ENCODE measurements at places on chromosomes 7 and 10.

DNA sequence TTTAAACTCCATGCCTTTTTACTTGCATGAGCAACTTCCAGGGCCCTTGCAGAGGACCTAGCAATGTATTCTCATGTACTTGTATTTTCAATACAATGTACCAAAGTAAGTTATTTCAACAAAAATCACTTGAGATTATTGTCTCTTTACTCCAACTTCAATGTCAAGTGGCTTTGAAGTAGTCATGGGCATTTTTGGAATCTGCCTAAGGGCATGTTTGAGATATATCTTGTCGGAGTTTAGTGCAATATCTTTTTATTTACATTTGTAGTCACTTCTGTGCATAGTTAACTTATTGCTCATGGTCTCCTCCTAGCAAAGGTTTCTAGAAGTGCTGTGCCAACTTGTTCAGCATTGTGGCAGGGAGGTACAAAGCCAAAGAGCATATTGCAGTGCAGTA is 508.7 kb upstream of the SEMA3D start:
- DNase-seq, result no peak

- DNase-seq, result no peak
These were observed 254.9 kb downstream of the KIAA1217 start for GRCh38 chr10:24463611-24464426.

GRCh38 chr7:42672339-42672999 is 239.4 kb downstream of the C7orf25 start:
- DNase-seq, result no peak

GRCh38 chr7:40786909-40787308 is 652.1 kb downstream of the SUGCT start:
- DNase-seq, result no peak

DNA sequence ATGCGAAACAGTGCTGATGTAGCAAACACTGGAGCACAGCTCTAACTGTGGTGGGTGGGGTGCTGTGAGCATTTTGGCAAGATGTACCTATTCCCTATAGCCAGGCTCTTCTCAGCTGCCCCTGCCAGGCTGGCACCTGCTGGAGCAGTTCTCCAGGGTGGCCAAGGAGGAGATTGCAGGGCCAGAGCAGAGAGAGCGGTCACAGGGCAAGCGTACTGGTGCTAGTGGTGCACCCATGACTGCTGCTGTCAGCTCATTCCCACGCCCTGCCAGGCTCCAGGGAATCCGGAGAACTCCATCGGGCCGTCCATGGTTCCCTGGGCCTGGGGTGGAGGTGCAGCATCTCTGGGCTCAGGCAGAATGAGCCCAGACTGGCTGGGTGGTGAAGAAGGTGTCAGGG is 2.1 kb downstream of the COL13A1 start:
- DNase-seq, result no peak

All from bone marrow (tissue), 2 donors.